ENCODE measurements at places on chromosomes 11 and 22.

DNA sequence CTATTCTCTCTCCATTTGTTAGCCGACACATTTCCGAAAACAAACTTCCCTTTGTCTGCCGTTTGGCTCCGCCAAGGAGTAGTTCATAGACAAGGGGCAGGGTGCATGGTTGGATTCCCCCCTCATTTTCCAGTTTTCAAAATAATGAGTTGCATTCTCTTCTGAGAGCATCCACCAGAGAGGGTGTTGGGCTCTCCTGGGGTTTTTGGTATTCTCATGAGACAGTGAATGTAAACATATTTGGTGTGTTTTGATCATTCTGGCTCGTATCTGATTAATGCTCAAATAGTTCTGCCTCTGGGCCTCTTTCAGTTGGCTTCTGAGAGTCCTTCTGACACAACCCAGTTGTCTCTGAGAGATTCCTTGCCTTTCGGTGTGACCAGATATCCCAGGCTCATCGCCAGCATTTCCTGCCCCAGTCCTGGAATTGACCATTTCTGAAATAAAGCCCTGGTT is 21.7 kb downstream of the GRAMD4 start:
- DNase-seq, result no peak

DNA sequence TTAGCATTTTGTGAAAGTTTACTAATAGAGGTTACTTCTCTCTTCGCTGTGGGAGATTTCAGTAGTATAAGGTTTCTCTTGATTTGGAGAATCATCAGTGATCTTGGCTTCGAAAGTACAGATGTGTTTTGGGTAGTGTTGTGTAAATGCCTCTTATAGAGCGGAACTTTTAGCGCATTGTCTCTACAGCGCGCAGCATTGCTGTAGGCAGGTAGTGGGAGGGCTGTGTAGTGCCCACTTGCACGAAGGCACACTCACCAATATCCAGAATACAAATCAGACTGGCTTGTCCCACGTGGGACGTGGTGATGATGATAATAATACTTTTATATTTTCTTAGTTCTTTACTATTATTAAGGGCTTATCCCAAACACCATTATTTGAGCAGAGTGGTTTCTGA is 51.4 kb downstream of the FAM83F start:
- DNase-seq, result no peak

DNA sequence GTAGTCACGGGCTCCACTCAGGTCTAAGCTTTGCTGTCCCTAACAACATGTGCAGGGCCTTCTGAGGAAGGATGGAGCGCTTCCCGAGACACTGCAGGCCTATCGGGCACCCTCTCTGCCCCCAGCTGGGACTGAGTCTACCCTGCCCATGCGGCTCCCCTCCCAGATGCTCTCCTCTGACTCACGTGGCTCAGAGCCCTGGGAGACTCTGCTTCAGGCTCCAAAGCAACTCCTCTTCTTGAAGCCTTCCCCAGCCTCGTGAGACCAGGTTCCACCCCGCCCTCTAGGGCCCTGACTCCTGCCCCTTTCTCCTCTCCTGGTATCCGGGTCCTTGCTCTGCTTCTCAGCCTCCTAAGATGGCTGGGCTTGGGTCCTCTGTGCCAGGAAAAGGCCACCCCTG is 28.4 kb upstream of the ARFGAP3 start:
- DNase-seq, result no peak

DNA sequence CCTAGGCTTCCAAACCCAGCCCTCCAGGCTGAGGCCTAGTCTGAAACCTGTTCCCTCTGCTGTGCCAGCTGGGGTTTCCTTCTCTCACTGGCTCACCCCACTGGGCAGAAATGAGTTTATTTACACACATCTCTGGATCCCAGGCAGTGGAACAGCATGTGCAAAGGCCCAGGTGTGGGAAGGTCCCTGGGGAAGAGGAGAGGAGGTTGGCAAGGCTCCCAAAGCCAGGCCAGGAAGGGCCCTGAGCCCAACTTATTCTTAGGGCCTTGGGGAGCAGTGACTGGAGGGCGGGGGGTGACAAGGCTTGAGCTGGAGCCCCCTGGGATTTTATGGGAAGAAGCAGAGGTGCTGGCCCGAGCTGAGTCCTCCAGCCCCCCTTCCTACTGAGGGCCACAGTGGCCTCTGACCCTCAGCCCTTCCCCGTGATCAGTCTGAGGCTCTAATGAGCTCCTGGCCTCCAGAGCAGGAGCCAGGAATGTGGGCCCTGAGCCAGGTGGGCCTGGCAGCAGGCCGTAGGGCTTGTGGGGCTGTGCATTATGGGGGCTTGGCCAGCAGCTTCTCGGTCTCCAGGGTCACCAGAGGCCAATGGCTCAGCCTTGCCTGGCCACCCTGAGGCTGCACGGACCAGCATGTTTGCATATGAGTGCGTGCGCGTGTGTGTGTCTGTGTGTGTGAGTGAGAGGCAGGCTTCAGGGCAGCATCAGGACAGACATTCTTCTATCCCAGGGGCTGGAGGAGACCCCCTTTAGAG is 2.9 kb downstream of the MYO7A start:
- no peak for DNase-seq

DNA sequence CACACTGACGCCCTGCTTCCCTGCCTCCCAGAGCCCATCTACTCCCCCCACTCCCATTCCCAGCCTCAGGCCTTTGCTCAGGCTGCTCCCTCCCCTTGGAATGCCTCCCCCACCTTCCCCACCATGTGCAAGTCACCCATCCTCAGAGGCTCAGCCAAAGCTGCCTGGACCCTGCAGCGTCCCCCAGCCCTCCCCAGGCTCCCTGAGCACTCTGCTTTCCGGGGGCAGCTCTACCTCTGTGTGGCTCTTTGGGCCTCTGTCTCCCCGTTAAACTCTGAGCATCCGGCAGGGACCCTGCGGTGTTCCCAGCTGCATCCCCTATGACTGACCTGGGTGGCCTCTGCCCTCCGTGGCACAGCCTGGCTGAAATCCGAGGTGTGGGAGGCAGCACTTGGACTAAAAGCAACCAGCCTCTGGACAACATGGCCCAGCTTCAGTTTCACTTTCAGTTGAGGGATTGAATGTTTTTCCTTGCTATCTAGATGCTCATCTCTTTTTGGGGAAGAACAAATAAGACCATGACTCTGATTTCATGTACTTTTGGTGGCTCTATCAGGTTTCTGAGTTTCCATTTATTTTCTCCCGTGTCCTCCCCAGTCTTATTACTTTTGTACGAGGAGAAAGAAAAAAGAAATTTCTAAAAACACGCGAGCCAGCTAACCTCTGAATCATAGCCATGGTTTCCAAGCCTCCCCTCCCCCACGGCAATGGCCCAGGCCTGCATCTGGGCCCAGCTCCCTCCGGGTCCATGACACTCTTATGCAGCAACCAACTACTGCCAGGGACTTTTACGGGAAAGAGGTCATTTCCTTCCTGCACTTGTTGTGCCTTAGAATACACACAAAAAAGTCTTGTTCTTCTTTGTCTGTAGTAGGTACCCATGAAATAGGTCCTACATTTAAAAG is 3.8 kb downstream of the APOL3 start:
- no peak for DNase-seq

DNA sequence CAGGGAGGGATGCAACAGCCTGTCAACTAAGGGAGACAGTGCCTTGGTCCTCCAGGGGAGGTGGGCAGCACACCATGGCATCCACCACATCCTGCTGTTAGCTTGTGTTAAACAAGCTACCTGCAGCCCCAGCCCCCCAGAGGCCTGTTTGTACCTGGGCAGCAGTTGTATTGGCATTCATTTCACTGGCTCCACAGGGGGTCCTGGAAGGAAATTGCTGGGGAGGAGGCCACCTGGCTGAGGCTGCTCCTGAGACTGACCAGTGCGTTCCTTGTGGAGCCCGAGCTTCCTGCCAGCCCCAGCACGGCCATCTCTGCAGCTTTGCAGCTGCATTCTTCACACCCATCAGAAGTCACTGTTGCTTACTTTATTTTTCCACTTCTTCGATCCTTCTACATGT is 479.9 kb downstream of the INSC start:
- DNase-seq, result no peak

DNA sequence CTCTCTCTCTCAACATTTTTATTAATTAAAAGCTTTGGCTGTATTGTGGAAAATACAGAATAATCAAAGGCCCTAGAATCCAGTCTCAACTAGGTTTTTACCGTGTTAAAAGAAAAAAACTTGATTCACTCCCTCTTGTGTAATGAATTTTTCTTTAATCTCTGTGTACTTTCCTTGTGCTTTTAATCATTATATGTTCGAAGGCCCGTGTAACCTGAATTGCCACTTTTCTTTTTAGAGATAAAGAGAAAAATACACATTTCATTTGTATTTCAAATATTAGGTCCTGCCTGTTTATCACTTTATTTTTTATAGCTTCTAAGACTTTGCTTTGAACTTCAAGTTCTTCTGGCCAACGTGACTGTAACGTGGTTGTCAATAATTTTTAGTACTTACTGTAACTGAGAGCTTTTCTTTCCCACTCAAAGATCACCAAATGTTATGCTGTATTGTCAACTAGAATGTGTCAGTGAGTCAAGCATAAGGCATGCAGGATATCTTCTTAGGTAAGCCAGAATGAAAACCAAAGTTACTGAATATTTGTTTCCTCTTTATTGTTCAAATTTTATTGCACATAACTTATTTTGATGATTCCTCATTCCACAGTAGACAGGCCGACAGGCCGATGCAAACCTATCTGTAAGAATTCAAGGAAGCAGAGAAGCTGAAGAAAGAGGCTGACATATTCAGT is 23.3 kb upstream of the FAR1 start:
- no peak for DNase-seq

DNA sequence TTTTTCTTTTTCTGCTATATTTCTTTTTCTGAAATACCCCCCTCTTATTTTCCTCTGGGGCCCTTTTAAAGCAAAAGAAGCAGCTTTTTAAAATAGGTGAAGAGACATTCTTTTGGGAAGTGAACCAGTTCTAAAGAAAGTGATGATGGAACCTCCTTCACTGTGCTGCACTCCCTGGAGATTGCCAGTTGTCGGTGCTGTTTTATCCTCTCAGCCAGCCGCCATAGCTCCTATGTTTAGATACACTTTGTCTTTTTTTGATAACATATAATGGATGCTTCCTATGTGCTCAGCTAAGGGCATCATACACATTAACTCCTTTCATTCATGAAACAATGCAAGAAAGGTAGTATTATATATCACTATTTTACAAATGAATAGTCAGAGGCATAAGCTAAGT is 14.0 kb downstream of the CFAP300 start:
- no peak for DNase-seq

GRCh38 chr11:37598381-37598780 is 1000.3 kb upstream of the RAG2 start:
- no peak for DNase-seq
